Neuronal stem cell (in vitro differentiated cells): ENCODE measurements at places on chromosomes 7 and 10.

DNA sequence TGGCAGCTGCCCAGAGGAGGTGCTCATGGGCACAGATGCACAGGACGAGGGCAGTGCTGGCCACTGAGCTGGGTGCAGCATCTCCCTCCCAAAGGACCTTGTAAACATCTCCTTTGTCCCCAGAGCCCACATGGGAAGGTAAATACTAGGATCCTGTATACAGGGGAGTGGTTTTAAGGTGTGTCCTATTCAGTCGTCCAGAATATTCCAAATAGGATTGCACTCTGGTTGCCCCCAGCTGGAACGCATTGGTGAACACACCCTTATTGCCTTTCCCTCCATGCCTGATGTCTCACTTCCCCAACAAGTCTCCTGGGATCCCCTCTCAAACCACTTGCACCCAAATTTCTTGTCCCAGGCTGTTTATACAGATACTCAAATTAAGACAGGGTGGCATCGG is 152.0 kb upstream of the PCBD1 start:
- no peaks in the 10 kb centered on the region for H3K36me3 ChIP-seq
- no peak overlapping the region for H3K27ac ChIP-seq
- DNase-seq, result no peak
- H3K4me3 ChIP-seq, result no peak overlapping the region
- H3K27me3 ChIP-seq, result no peaks in the 10 kb centered on the region

GRCh38 chr7:144048648-144049047 is at the start of gene OR2A5:
Gene OR2A5, plus strand, starts transcription at chr7:144048948. Its CDS starts 1,454 bp downstream, at chr7:144050402.
- H3K4me3 ChIP-seq, result no peak within 1 kb of the TSS
- H3K27me3 ChIP-seq, result no peaks in the 10 kb centered on the region

DNA sequence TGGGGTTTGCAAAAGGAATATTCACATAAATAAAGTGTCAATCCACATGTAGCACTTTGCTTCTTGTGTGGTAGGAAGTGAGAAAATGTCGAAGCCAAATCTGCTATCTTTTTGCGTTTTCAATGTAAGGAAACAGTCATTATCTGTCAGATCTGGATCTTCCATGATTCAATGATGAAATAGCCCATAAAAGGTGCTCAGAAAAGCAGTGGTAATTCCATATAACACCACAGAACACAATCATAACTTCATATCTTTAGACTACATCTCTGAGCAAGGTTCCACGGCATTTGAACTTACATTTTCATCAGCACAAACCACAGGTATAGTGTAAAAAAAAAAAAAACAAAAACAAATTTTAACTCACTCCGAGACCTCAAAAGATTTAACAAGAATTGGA is 39.9 kb upstream of the EGR2 start:
- H3K36me3 ChIP-seq, result no peaks in the 10 kb centered on the region
- no peaks in the 10 kb centered on the region for H3K27me3 ChIP-seq
- no peak overlapping the region for H3K4me3 ChIP-seq

DNA sequence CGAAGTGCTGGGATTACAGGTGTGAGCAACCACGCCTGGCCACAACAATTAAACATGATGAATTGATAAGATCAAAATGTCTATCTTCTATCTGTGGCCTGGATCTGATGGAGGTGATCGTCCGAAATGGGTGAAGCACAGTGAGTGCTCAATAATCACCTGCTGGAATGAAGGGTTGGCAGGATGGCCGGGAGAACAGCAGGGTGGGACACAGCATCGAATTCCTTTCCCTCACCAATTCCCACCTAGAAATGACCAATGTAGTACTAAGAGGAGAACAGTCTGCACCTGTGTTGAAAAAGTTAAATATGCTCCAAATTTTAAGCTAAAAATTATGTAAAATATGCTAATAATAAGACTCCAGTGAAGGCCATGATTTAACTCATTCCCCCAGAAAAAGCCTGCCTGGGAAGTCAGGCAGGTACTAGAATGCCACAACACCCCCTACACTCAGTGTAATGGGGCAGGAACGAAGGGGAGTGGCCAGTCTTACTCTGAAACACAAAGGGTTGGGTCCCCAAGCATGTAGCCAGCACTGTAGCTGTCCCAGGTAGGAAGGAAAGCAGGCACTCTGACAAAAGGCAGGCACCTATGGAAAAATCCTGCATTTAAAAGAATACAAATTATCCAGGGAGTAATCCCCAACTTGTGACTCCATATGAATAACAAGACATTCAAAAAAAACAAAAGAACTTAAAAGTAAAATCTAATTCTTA is 110.3 kb downstream of the VPS41 start:
- no peak overlapping the region for H3K27ac ChIP-seq
- H3K36me3 ChIP-seq, result peaks cover 15% of the 10 kb centered on the region
- H3K27me3 ChIP-seq, result no peaks in the 10 kb centered on the region
- DNase-seq, result no peak
- H3K4me3 ChIP-seq, result no peak overlapping the region

DNA sequence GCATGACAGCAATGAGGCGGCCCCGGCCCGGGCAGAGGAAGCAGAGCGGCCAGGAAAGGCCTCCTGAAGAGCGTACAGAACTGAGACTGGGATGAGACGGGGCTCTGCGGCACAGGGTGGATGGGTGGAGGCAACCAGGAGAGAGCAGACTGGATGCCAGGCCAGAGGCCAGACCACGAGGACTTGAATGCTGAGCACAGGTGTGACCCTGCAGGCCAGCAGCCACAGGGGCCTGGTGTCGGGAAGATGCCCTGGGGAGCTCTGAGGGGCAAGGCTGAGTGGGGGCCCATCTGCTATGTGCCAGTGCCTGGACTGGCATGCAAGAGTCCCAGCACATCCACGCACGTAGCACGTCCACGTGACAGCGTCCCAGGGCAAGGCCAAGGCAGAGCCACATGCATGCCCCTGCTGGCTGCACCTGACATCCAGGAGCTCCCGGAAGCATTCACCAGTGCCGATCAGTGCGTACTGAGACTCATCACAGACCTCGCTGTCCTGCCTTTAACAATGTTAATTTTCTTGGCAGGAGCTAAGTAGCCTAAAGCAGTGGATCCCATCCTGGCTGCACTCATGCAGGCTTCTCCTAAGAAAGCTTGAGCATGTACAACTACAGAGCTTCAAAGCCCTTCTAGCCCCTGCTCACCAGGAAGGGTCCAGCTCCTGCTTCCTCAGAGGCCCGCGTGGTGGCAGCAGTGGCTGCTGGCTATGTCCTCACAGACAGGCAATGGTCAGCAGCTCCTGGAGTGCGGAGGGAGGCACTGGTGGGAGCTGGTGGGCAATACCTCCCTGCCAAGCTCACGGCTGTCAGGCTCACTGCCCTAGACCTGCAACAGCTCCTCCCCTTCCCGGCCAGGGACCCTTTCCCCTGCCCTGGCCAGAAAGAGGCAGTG is 18.0 kb downstream of the GRID1 start:
- H3K27me3 ChIP-seq, result no peaks in the 10 kb centered on the region
- no peaks in the 10 kb centered on the region for H3K36me3 ChIP-seq
- no peak for DNase-seq
- H3K4me3 ChIP-seq, result no peak overlapping the region
- no peak overlapping the region for H3K27ac ChIP-seq

- H3K4me3 ChIP-seq, result no peak overlapping the region
- peaks cover 31% of the 10 kb centered on the region for H3K4me1 ChIP-seq
- H3K36me3 ChIP-seq, result no peaks in the 10 kb centered on the region
- H3K27me3 ChIP-seq, result no peaks in the 10 kb centered on the region
- no peak overlapping the region for H3K27ac ChIP-seq
These were observed 40.1 kb downstream of the ELMO1 start for GRCh38 chr7:37408291-37409228.
